ENCODE measurements at places on chromosomes 2 and 18.

DNA sequence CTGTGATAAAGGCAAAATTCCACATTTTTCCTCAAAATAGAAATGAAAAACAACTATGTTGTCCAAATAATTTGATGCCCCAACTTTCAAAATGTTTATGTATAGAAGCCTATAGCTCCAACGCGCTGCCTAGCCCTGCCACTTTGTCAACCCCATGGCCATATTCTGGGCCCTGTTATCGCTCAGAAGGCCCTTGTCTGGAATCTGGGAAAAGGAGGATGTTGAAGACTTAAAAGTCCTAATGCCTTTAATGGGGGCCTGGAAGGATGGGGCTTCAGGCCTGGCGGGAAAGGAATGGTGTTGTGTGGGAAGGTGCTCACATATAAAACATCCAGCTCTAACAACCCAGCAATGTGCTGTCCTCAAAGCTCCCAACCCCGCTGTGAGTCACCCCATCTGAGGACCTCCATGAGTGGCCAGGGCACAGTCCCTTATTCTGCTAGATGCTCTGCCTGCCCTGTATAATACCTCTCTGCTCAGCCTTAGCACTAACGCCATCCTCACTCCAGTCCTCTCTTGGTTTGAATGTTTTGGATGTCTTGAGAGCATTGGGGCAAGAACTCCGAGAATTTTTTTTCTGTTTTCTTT lies 86.0 kb downstream of the ACSL3 start:
- no peak for DNase-seq

DNA sequence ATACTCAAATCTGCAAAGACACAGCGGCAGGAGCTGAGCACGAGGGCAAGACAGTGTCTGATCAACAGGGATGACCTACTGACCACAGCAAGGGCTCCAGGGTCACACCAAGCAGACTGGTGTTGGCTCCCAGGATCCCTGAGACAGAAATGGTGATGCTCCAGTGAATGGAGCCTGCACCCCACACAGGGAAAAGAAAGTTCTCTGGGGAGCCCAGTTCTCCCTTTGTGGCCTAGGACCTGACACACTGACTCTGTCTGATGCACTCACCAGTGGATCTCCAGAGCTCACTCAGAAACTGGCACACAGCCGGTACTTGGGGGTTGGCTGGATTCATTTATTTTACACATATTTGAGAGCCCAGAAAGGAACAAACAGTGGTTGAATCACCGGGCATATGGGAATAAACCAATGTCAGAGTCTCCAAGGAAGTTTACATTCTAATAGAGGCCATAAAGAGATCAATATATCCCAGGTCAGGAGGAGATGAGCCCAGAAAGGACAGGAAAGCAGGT lies 215.6 kb upstream of the ARL4C start:
- no peak for DNase-seq

- DNase-seq, result peak; percentile 52
Observed at GRCh38 chr2:127388423-127389164, 819 bp upstream of the MAP3K2 start.

- DNase-seq, result no peak
Observed at GRCh38 chr18:75009296-75009695, 199.6 kb downstream of the PTGR3 start.

- no peak for DNase-seq
Observed at GRCh38 chr2:59912042-59912441, 641.4 kb downstream of the BCL11A start.

DNA sequence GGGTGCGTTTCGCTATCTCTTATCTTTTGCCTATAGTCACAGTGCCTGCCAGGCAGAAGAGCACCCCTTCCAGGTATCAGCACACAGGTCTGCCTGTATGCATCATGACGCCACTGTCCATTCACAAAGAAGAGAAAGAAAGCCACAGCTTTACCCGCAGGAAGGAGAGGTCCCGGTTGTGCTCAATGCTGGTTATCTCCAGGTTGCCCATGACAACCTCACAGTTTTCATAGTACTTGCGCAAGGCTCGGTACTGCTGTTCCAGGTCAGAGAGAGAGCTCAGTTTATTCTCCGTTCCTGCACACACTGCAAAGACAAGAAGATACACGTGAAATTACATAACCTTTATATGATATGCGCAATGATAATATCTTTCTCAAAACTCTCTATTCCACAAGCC lies 414.0 kb downstream of the ERBB4 start:
- no peak for DNase-seq

- no peak for DNase-seq
Observed at GRCh38 chr2:144500563-144500962, 19.4 kb downstream of the ZEB2 start.
